Cardiac muscle cell (in vitro differentiated cells and primary cell): ENCODE measurements at places on chromosomes 1 and 21.

DNA sequence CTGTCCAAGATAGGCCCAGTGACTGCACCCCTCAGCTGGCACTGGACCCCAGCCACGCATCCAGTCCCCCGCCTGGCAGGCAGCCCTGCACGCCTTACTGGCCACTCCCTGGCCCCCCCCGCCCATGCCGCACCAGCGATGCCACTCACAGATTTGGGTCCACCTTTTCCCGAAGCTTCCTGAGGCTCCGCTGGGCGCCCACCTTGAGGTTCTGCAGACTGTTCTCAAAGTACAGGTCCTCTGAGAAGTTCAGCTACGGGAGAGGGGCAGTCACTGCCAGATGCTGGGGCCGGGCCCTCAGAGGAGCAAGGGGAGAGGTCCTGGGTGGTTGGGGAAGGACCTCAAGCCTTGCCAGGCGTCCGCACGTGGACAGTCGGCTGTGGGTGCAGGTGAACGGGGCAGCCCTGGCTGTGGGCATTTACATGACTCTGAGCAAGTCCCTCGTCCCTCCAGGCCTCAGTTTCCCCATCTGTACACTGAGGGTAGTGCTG, 8.1 kb downstream of the PRXL2B start:
- no peak for DNase-seq

GRCh38 chr1:11787804-11788436, 17.8 kb downstream of the MTHFR start:
- no peak for DNase-seq

DNA sequence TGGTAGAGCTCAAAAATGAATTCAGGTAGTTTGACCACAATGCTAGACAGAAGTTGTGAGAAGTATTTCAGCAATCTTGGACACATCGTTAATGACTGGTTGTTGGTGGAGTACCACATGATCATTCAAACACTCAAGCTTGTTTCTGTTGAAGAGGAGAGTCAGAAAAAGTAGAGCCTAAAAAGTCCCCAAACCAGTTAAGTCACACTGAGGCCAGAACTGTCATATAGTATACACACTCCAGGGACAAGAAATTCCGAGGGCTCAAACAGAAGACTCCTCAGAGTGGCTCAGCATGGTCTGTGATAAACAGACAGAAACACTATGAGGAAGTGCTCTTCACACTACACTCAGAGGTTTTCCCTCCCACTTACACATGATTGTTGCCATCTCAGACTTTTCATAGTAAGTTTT, 5.8 kb downstream of the TRIM33 start:
- no peak for DNase-seq

- DNase-seq, result no peak
These were observed 70.4 kb upstream of the HMCN1 start for GRCh38 chr1:185663771-185664296.

DNA sequence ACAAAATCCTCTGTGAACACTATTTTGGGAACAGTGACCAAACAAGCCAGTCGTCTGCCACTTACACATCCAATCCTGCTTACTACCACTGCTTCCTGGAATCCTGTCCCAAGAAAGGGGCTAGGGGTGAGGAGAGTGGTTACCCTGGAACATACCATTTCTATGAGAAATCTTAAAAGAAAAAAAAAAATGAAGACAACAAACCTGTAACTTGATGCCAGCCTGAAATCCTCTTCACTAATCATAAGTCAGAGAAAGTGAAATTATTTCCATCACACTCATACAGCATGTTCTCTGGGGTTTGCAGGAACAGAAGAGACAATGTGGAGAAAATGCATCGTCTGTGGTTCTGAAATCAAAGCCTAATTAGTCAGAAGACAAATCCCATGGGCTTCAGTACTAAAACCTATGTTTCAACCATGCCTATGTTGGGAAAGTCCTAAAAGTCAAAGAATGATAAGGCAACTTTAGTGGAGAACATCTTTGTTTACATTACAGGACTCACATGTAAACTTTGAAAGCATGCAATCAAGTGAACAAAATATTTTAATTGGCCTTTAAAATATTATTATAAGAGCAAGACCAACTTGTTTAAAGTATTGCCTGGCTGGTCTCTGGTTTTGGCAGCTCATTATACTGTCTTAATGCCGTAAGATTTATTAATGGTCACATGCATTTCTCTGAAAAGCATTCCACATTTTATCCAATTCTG, 220.7 kb downstream of the LTN1 start:
- DNase-seq, result peak; percentile 64

DNA sequence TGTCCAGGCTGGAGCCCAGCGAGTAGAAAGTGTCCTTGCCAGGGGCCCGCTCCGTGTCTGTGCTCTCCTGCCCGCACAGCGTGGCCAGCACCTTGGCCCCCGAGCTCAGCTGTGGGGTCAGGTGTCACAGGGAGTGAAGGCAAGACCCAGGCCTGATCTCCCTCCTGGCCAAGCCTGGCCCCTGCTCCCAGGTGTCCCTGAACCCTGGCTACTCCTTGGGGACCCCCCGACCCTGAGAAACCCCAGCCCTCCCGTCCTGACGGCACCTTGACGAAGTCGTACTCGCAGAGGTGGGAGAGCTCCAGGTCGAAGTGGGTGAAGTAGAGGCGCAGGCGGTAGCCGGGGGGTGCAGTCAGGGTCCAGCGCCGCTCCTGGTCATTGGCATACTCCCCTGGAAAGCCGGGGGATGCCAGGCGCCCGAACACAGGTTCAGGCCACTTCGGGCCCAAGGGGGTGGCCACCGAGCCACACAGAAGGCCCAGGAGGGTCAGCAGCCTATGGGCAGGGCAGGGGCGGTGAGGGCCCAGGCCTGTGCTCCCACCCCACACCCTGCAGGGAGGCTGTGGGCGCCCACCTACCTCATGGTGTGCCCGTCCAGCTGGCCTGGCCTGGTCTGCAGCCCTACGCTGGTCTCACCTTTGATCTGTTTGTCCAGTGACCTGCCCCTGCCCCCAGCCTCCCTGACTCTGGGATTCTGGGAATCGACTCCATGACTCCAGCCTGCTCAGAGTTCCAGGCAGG, at the start of gene MASP2:
TSS of gene MASP2 (minus strand) at position 615 of the 741 bp plus-strand sequence. CDS start at position 583, 32 bp downstream.
- no peak for DNase-seq

DNA sequence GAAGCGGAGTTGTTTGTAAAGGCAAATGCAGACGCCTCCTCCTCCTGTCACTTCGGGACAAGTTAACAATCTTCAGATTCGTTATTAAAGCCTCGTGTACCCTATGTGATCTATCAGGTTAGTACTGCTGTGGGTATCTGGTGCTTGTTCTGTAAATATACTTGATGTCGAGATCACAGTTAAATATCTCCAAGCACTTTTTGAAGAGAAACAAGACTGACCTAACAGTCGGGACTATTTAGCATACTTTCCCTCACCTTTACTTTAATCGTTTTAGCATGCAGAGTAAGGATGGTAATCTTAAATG, 710 bp downstream of the KLHL20 start:
- no peak for DNase-seq

DNA sequence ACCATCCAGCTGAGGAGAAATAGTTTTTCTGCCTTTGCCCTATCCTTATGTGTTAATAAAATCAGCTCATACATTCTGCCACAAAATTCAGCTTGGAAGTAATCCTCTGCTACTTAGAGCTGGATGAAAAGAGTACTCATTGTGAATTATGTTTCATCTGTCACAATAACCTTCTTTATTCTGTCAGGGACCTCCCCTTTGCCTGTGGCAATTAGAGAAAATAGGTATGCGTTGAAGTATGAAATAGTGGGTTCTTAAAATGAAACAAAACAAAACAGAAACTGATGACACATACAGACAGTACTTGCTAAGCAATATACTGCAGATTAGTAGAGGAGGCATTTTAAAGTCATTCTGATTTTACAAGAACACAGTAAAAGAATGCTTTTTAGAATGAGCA, 578.5 kb downstream of the USP25 start:
- DNase-seq, result no peak

DNA sequence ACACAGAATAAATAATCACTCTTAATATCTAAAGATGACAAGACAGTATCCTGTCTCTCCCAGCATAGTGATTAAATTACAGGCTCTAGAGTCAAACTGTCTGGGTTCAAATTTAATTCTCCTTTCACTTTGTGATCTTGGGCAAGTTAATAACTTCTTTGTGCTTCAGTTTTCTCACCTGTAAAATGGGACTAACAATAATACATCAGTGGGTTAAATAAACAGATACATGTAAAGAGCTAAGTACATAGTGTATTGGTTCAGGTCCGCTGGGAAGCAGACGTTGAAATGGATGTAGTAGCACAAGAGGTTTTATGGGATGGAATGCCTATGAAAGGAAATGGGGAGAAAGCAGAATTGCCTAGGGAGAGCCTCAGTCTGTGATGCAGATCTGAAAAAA, 10.7 kb downstream of the ZFYVE9 start:
- DNase-seq, result no peak

GRCh38 chr1:152225678-152226077, 1.7 kb upstream of the HRNR start:
- DNase-seq, result no peak

DNA sequence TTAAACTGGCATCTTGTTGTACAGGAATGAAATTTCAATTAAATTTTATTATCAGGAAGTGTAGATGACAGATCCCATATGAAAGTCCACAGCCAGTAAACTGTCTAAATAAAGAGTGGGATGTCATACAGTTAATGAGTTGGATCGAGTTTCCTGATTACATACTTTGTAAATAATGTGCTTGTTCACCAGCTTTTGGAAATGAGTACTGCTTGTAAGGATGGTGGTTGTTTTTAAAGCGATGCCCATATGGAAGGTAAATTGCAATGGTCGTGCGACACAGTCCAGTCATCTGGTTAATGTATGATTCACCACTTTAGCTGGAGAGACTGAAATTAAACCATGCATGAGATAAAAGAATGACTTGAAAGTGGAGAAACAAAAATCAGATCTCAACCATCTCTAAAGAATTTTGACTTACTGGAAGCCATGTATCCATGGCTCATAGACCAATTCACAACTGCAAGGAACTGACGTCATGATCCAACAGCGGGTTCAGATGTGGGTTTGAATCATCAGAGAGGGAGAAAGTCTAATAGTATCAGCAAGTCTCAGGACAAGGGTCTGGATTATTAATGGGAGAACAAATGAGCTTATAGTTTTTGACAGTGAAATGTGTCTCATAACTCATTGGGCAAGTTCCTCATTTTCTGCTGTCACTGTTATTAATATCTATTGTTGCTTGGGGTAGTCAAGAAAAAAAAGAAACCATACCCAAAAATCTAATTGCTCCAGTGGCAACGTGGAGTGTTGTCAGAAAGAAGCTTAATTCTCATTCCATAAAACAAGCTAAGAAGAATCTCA, 49.0 kb downstream of the MAP10 start:
- no peak for DNase-seq

- DNase-seq, result no peak
These were observed 346.7 kb downstream of the NUF2 start for GRCh38 chr1:163668472-163668871.

- DNase-seq, result peak; percentile 11
These were observed 278.9 kb downstream of the TGFB2 start for GRCh38 chr1:218624052-218624451.

DNA sequence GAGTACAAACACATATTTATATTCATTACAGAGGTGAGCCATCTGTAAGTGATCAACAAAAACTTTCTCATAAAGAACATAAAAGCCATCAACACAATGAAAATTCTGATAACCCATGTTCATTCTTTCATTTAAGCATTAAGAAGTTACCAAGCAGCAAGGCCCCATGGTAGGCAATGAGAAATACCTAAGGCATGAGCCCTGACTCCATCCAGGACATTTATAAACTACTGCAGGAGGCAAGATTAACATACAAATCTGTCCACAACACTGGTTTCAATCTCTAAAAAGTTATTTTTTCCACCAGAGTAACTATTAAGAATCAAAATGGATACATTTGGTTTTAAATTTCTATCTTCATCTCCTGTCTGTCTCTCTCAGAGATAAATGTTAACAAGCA, 76.1 kb downstream of the SIPA1L2 start:
- DNase-seq, result peak; percentile 18
